ENCODE measurements at places on chromosomes 3 and 15.

- no peak for DNase-seq
Observed at GRCh38 chr3:98655666-98656065, 62.3 kb upstream of the CPOX start.

DNA sequence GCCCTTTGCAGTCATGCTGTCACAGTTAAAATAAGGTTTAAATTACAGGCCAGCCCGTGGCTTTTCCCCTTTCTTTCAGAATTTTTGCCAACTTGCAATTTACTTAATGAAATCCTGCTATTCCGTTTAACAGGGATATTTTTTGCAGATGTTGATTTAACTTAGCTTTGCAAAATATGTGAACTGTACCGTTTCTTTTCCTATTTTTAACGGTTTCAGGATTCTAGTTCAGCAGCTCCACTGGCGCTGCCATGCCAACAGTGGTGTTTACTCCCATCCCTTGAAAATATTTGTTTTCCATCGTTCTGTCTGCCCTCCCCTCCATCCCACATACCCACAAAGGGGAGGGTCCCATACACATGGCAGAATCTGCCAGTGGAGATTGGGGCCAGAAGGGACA lies 54.3 kb downstream of the SMAD6 start:
- no peak for DNase-seq

DNA sequence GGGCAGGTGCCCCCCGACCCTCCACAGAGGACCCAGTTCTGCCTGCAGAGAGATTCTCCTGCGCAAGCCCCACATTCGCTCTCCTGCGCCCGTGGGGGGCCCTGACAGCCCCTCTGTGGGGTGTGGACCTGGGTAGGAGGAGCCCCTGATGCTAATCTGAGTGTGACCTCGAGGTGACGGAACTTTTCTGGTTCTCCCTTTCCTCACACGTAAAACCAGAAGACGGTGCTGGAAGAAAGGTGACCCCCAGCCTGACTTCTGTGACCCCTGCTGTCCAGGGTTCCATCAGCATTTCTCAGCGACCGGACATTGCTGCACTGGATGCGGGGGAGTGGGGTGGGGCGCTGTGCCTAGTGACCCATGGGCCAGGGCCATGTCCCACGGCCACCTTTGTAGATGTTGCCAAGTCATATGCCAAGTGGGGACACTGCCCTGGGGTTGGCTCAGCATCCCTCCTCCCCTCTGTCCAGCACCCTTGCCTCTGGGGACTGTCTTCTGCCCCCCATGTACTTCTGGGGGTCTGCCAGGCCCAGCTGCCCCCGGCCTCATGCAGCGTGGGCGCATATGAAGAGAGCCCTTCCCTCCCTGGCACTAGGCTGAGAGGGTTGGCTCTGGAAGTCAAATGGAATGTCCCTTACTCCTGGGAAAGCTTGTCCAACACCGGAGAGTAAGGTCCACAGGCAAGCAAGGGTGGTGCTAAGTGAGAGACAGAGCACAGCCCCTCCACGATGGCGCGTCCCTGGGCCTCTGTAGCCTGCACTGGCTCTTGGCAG lies 129.1 kb upstream of the MEF2A start:
- DNase-seq, result no peak

DNA sequence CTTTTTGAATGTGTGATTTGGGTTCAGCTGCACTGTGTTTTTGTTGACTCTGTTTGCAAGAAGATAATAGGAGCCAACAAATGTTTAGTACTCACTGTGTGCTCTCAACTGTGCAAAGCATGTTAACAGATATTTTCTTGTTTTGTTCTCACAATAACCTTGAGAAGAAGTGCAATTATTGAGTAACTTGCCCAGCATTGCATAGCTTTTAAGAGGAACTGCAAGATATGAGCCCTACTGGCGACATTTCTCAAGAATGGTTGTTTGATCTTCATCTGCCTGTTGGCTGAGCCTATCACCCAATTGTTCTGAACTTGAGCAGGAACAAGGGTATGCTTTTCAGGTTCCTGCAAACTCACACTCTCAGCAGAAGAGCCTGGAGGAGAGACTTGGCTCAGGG lies 43.4 kb upstream of the AGBL1 start:
- DNase-seq, result no peak

- DNase-seq, result no peak
Observed at GRCh38 chr3:157226173-157226847, 66.4 kb upstream of the CCNL1 start.

- no peak for DNase-seq
Observed at GRCh38 chr3:54761637-54762036, 166.2 kb downstream of the LRTM1 start.

GRCh38 chr3:106068795-106069194 lies 200.0 kb upstream of the CBLB start:
- DNase-seq, result no peak

Data from germinal center (tissue), 1 donor.